ENCODE measurements at places on chromosomes 7 and 10. TPM values are rescaled to one million over a fixed set of nuclear protein-coding genes. Genes with fewer than 3 reads are reported as not detected.

RBM20 gene
- 0.91 TPM for total RNA-seq

DNA sequence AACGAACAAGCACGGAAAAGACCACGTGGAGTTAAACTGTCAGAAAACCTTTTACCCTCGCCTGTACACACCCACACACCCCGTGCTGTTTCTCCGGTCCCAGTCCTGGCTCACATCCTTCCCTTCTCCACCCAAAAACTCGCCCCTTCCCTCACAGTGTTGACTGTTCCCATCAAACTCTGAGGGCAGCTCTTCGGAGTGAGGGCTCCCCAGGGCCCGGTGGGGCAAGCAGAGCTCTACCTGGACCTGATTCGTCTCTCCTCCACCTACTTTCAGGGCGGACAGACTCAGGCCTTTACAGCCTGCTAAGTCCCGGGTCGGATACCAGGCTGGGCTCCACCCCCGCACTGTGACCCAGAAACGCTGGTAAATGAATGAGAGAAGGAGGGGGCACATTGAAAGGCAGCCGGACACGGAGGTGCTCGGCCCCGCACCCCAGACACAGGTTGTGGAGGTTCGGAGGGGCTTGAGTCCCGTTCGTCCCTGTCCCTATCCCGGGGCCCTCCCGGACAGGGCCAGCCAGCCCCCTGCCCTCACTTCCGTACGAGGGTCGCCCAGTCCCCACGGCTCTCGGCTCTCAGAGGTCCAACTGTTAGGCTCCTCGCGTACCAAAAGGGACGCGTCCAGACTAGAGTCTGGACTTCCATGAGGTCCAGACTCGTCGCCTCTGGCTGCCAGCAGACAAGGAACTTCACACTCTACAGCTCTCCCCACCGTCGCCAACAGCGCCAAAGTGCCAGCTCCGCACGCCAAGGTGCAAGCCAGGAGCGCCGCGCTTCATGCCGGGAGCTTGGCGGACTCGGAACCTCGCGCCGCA lies 31.7 kb upstream of the ASL start:
- peak; percentile 3 for DNase-seq

DNA sequence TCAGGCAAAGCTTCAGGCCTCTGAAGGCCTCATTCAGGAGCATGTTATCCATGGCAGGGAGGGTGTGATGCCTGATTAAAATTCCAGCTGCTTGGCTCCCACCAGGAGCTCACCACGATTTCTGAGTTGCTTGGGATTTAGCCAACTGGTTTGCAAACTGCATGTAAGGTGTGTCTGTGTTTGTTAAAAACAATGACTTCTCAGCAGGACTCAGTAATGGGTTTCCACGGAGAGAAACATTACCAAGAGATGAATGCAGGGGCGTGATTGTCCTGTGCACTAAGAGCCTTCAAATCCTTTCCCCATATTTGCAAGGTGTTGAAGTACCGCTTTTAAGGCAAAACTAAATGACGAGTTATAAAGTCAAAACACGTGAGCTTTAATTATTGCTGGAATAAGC lies 88.8 kb upstream of the BTBD16 start:
- DNase-seq = no peak

- DNase-seq = no peak
These were observed 67.4 kb upstream of the LAMB4 start for GRCh38 chr7:108197371-108198091.

GRCh38 chr7:95672434-95672833 lies 76.1 kb upstream of the PDK4 start:
- no peak for DNase-seq
